ENCODE measurements at places on chromosomes 13 and 19.
A peak's percentile ranks its signal among the peaks of the same experiment; 100 is the strongest.

- DNase-seq, result no peak
Measured at GRCh38 chr13:113489549-113490495, 689 bp downstream of the DCUN1D2 start.

GRCh38 chr19:52217576-52217975, 27.7 kb downstream of the PPP2R1A start:
- no peak for DNase-seq

GRCh38 chr13:47310401-47310800, 413.5 kb upstream of the HTR2A start:
- no peak for DNase-seq

DNA sequence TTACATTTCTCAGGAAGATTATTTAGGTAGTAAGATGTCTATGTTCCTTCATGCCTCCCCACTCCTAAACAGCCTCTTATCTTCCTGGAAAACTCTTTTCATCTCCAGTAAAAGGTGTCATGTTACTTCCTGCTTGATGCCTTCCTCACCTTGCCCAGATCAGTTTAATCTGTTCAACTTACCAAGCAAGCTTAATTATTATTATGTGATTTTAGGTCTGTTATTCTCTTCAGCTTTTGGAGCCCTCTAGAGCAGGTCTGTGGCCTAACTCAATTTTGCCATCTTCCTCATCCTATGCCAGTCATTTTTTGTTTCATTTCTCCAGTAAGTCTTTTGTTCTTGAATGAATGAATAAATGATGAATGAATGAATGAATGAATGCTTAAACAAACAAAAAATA, 528.4 kb downstream of the DCT start:
- no peak for DNase-seq

DNA sequence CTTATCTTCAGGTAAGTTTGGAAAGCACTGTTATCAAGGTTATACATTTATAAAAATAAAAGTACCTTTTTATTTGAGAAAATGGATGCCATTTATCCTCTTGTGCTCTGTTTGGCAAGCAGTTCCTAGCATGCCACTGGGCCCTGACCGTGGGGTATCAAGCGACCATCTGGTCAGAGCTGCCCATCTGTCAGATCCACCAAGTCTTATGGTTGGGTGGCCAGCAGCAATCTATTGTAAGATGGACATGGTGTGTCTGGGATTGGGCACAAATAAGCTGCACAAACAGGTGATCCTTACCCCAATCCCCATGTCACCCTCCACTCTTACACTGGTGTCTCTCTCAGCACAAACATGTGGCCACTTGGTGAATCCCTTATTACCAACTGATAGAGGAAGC, 178.5 kb downstream of the DLEU7 start:
- no peak for DNase-seq

DNA sequence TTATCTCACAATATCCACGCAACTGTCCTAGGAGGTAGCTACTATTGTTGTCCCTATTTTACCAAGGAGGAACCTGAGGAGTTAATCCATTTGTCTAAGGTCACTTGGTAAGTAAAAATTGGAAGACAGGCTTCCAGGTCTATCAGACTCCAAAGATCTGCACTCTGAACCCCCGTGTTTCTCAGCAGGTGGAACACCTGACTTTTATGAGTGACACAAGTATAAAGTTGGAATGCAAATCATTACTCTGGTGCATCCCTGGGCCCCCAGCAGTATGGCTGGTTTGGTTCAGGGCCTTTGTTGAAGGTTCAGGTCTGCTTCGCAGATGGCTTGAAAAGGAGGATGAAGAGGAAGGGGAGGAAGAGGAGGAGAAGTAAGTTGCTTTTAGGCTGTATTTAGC, 46.0 kb downstream of the RGCC start:
- DNase-seq, result no peak

GRCh38 chr19:16022251-16022650, 54.0 kb upstream of the TPM4 start:
- DNase-seq, result no peak

DNA sequence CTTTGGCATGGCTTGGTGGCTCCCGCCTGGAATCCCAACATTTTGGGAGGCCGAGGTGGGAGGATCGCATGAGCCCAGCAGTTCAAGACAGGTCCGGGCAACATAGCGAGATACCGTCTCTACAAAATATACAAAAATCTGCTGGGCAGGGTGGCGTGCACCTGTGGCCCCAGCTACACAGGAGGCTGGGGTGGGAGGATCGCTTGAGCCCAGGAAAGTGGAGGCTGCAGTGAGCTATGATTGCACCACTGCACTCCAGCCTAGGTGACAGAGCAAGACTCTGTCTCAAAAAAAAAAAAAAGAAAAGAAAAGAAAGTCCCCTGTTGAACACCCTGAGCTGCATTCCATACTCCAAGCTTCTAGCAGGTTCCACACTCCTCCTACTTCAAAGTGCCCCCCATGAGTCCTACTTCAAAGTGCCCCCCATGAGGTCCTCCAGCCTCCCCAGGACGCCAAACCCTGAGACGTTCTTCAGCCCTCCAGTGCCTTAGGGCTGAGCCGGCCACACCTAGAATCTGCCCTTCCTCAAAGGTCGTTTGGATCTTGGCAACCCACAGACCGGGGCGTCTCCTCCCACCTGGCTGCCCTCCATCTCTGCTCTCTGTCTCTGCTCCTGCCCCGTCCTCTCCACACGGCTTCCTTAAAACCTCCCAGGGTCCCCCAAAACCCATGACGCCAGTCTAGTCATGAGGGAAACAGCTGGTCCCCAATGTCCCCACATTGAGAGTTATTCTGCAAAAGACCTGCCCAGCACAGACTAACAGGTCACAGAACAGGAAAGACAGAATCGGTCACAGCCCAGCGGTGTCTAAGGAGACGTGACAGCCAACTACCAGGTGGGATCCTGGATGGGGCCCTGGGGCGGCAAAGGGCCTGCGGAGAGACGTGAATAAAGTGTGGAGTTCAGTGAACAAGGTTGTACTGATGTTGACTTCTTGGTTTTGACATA, 4.8 kb downstream of the TJP3 start:
- no peak for DNase-seq

- no peak for DNase-seq
Measured at GRCh38 chr13:46866150-46866549, 30.7 kb downstream of the HTR2A start.

DNA sequence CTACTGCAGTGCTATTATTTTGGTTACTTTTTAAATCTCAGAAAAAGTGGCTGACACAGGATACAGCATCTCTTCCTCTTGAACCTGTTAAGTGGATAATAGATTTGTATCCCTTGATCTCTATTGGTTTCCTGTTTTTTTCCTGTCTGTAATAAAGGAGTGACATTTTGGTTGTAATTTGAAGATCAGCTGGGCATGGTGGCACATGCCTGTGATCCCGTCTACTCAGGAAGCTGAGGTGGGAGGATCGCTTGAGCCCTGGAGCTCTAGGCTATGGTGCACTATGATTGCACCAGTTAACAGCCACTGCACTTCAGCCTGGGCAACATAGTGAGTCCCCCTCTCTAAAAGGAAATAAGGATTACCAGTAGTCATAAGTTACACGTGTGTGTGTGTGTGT, 46.8 kb downstream of the METTL21C start:
- no peak for DNase-seq

GRCh38 chr13:34967851-34968562, 25.9 kb downstream of the NBEA start:
- DNase-seq, result no peak

DNA sequence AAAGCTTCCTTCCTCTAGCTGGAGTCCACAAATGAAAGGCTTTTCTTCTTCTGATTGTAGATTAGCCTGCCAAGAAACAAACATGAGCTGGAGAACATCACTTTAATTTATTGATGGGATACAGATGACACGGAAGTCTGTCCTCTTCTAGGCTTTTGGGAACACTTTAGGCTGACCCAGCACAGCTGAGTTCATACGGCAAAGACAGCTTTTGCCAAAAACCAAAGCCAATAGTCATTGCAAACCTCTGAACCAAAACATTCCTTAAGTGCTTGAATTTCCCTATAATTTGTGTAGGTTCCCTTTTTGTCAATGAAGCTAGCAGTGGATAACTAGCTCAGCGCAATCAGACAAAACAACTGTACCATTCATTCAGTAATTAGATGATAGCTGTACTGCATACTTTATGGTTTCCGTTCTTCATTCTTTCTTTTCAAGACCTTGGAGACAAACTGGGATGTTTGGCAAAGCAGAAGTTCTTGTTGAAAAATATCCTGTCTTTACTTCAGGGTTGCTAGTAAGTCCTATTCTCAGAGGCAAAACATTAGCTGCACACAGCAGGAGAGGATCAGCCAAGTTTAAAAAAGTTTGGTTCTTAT, 95.7 kb upstream of the SPRY2 start:
- no peak for DNase-seq

DNA sequence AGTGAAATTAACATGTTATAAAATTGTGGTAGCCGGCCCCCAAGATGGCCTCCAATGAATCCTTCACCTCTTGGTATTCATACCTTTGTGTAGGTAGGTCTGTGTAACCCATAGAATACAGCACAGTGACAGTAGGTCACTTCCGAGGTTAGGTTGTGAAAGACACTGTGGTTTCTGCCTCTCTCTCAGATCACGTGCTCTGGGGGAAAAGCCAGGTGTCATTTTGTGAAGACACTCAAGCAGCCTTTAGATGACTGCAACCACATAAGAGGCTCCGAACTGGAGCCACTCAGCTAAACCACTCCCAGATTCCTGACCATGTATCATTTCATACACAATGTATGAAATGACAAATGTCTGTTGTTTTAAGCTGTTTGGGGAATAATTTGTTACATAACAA, 9.8 kb upstream of the USPL1 start:
- DNase-seq, result peak; percentile 35

DNA sequence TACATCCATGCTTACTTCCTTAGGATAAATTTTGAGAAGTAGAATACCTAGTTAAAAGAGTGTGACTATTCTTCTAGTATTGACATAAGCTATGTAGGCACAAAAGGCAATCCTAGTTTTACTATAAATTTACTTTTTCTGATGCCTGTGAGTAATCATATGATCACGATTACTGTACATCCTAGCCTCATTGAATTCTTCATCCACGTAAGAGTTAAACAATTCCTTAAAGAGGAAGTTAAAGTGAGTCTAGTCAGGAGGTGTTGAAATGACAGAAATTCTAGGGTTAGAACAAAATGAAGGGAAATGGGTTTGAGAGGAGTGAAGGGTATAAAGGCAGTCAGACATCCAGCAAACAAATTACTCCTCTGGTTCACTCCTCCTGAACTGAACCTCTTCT, at the start of gene ACOD1:
Gene ACOD1 (plus strand): TSS at position 363 of the 400 bp plus-strand sequence. CDS start 48 bp downstream, outside the sequence.
- no peak for DNase-seq

GRCh38 chr13:20565115-20565736, 1.7 kb upstream of the IFT88 start:
- DNase-seq, result no peak

- DNase-seq, result no peak
Measured at GRCh38 chr19:5832527-5833216, 6.8 kb downstream of the FUT6 start.

- DNase-seq, result no peak
Measured at GRCh38 chr13:113110048-113110851, 4.7 kb downstream of the F7 start.

DNA sequence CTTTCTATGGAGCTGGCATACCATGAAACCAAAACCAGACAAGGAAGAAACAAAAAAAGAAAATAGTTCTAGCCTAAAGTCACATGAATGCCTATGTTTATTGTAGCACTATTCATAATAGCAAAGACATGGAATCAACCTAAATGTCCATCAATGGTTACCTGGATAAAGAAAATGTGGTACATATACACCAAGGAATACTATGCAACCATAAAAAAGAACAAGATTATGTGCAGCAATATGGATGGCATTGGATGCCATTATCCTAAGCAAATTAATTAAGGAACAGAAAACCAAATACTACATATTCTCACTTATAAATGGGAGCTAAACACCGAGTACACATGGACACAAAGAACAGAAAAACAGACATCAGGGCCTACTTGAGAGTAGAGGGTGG, 10.5 kb downstream of the ZNF780A start:
- no peak for DNase-seq

DNA sequence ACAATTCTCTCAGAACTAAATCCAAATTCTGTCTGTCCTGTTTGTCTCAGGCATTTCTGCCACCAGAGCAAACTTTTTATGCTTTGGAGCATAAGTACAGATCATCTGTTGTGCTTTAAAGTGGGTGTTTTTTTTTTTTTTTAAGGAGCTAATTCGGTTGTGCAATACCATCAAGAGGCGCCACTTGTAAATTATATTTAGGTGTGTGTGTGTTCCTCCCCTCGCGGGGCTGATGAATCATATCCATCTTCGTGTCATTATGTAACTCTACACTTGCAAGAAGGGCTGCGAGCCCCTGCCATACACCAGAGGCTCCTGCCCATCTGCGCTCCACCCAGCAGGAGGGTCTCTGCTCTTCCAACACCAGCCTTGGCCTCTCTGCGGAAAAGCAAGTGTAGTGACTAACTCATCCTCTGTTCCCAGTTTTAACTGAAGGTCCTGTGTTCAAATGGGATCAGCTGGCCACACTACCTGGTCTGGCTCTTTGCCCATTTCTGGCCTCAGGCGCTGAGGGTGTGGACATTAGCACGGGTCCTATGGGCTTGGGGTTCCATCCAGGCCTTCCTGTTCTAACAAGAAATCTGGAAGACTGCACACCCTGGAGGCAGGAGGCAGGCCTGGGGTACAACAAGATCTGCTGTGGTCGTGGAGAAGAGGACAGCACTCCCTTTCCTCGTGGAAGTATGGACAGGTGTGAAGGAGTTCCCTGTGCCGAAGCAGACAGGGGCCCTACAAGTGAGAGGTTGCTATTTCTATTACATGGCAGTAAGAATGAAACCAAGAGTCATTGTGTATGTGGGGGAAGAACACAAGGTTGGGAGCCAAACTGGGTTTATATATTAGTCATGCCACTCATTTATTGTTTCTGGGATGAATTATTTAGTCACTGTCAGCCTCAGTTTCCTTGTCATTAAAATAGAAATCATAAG, 96.1 kb upstream of the MBNL2 start:
- no peak for DNase-seq

GRCh38 chr19:29006057-29006735, 206.8 kb downstream of the UQCRFS1 start:
- DNase-seq, result no peak

DNA sequence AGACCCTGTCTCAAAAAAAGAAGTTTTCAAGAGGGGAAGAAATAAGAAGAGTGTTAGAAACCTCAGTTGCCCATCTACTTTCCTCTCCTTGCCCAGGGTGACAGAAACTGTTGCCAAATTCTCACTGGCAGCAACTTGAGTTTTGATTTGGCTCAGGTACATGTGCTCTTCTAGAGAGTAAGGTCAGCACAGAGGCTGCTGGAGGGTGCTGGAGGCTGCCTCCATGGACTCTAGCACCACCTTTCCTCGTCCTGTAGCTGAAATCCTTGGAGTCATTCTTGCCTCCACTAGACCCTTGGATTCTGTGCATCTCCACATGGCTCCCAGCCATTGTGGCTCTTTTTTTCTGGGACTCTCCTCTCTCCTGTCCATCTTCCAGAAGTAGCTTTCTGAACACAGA, 149.1 kb downstream of the TM9SF2 start:
- no peak for DNase-seq

DNA sequence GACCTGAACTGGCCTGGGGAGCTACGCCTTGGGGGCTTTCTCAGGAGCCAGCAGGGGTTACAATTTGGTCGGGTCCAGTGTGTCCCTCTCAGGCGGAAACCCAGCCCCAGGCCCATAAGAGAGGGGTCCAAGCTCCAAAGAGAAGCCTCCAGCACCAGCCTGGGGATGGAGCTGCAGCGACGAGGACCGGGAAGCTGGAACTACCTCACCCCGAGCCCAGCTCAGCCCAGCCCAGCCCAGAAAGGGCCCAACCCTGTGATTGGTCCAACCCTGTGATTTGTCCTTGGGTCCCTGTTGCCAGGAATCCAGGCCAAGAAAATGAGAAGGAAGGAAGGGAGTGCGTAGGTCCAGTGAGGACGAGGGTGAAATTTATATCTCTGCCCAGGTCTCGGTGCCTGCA, 24.1 kb downstream of the CLEC4M start:
- no peak for DNase-seq
